Mesothelial cell of epicardium (in vitro differentiated cells): ENCODE measurements at places on chromosomes 3 and 15. TPM values are rescaled to one million over a fixed set of nuclear protein-coding genes. Genes with fewer than 3 reads are reported as not detected.

DNA sequence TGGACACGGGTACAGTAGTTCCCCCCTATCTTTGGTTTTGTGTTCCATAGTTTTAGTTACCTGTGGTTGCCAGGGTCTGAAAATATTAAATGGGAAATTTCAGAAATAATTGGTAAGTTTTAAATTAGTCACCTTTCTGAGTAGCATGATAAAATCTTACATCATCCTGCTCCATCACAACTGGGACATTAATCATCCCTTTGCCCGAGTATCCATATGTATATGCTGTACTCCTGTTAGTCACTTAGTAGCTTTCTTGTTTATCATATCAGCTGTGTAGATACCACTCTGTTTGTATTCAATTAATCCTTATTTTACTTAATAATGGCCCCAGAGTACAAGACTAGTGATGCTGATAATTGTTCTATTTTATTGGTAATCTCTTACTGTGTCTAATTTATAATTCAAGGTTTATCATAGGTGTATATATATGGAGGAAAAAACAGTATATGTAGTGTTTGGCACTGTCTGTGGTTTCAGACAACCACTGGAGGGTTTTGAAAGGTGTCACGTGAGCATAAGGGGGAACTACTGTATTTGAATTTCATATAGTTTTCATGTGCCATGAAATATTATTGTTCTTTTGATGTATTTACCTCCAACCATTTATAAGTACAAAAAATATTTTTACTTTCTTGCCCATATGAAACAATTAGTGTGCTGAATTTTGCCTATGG lies 41.4 kb downstream of the CTDSPL2 start:
- no peak overlapping the region for H3K4me3 ChIP-seq
- no peaks in the 10 kb centered on the region for H3K27me3 ChIP-seq
- H3K4me1 ChIP-seq = no peaks in the 10 kb centered on the region
- no peak for DNase-seq
- H3K36me3 ChIP-seq = peaks cover 37% of the 10 kb centered on the region
- no peak overlapping the region for H3K27ac ChIP-seq

AMT gene
- total RNA-seq = 30.3 to 33.4 TPM (median 33.0 TPM) in 3 replicates

GRCh38 chr15:78077053-78077870 lies at the start of gene TBC1D2B:
TBC1D2B (minus strand) TSS chr15:78077711; CDS start chr15:78077652, 59 bp downstream.
- peaks cover 31% of the 10 kb centered on the region for H3K4me1 ChIP-seq
- DNase-seq = peak; percentile 50
- peak within 1 kb of the TSS; percentile 80 for H3K4me3 ChIP-seq
- H3K36me3 ChIP-seq = no peaks in the 10 kb centered on the region
- H3K27ac ChIP-seq = peak within 1 kb of the TSS; percentile 49

- no peaks in the 10 kb centered on the region for H3K27me3 ChIP-seq
- H3K36me3 ChIP-seq = peaks cover 21% of the 10 kb centered on the region
- H3K4me3 ChIP-seq = no peak overlapping the region
- H3K4me1 ChIP-seq = peaks cover 72% of the 10 kb centered on the region
These were observed 8.5 kb downstream of the CSRNP1 start for GRCh38 chr3:39144748-39145380.

DNA sequence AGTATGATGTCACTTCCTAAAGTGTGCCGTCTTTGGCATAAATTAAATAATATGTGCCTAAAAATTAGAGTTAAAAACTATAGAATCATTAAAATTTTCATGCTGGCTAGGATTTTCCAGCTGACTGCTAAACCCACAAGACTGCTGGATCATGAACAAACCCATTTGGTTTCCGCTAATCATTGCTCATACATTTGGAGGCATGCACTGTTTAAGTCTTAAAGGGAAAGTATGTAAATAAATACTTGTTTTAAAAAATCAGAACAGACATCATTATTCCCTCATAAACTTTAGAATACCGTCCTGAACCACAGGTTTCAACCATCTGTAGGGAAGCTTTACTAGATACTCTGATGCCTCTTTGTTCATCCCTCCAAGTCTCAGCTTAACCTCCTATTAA lies 26.5 kb downstream of the ATP6V1A start:
- H3K4me1 ChIP-seq = peaks cover 5% of the 10 kb centered on the region
- H3K36me3 ChIP-seq = peaks cover 3% of the 10 kb centered on the region
- H3K27ac ChIP-seq = no peak overlapping the region
- no peak overlapping the region for H3K4me3 ChIP-seq
- H3K27me3 ChIP-seq = no peaks in the 10 kb centered on the region

ULK4 gene
- total RNA-seq = 10.0 to 11.7 TPM (median 10.7 TPM) in 3 replicates

LAMB2 gene
- 335 to 359 TPM (median 348 TPM) in 3 replicates for total RNA-seq

CAMP gene
- not detected in 3 replicates for total RNA-seq

GRCh38 chr3:9653565-9654248 lies 4.4 kb downstream of the MTMR14 start:
- no peak overlapping the region for H3K4me3 ChIP-seq
- H3K27me3 ChIP-seq = no peaks in the 10 kb centered on the region
- H3K4me1 ChIP-seq = peaks cover 14% of the 10 kb centered on the region
- H3K36me3 ChIP-seq = peaks cover 24% of the 10 kb centered on the region
- no peak overlapping the region for H3K27ac ChIP-seq
